ENCODE measurements at places on chromosomes 2 and 18.
A peak's percentile ranks its signal among the peaks of the same experiment; 100 is the strongest.

DNA sequence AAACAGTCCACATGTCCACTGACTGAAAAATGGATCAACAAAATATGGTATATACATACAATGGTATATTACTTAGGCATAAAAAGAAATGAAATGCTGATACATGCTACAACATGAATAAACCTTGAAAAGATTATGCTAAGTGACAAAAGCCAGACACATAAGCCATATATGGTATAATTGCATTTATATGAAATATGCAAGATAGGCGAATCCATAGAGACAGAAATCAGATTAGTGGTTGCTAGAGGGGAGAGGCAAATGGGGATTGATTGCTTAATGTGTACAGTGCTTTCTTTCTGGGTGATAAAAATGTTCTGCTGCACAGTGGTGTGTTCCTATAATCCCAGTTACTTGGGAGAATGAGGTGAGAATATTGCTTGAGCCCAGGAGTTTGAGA is 171.0 kb downstream of the CYP26B1 start:
- DNase-seq = no peak

DNA sequence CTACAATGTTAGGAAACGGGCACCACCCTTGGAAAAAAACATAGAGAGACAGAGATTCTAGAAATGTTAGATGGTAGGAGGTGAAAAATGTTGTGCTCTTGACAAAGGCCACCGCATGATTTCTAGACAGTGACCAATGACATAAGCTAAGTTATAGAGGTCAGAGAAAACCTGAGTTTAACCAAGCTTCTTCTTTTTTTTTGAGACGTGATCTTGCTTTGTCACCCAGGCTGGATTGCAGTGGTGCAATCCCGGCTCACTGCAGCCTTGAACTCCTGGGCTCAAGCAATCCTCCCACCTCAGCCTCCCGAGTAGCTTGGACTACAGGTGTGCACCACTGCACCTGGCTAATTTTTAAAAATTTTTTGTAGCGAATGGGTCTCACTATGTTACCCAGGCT is 13.0 kb downstream of the FER1L5 start:
- DNase-seq = no peak

DNA sequence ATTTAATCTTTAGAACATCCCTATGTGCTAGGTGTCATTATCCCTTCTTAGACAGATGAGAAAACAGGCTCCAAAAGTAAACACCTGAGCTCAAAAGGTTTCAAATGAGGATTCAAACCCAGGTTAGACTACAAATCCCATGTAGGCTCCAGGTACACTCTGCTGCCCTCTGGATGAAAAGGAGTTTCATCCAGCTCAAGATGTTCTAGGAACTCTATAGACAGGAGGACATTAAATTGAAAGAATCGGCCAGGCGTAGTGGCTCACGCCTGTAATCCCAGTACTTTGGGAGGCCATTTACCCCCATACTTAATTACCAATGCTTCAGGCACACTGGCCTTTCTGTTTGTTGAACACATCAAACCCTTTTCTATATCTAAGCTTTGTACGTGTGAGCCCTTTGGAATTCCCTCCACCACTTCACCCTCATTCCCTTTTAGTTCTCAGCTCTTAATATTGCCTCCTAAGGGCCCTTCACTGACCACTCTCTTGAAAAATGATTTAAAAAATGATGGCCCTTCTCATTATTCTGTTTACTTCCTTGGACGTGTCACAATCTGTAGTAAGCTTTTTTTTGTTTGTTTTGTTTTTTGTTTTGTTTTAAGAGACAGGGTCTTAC is 10.7 kb downstream of the SLC25A12 start:
- DNase-seq = no peak

GRCh38 chr2:195730912-195731311 is 73.9 kb downstream of the SLC39A10 start:
- DNase-seq = no peak

GRCh38 chr18:9557250-9557943 is 57.0 kb downstream of the PPP4R1 start:
- no peak for DNase-seq

- no peak for DNase-seq
Observed at GRCh38 chr18:36974686-36975085, 145.8 kb downstream of the KIAA1328 start.

DNA sequence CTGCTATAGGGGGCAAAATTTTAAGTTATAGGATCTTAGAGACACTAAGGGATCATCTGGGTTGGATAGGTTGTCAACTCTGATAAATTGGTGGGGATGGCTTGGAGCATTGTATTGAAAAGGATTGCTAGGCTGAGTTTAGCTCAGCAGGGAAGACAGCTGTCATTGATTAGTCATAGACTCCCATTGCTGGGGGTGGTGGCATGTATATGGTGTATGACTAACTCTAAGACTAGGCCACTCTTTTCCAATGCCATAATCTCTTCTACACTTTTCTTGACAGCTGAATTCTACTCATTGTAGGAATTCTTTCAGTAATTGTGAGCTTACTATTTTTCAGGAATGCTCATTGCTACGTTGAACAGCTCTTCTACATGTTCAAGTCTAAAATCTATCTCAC is 81.3 kb upstream of the PELI1 start:
- DNase-seq = no peak

GRCh38 chr2:148899638-148900318 is 24.8 kb downstream of the KIF5C start:
- DNase-seq = no peak

- DNase-seq = no peak
Observed at GRCh38 chr2:30613001-30613400, 166.0 kb downstream of the LCLAT1 start.

- DNase-seq = no peak
Observed at GRCh38 chr2:159230145-159230877, 56.2 kb downstream of the WDSUB1 start.

GRCh38 chr2:10452312-10452711 is 4.2 kb upstream of the ODC1 start:
- DNase-seq = no peak

DNA sequence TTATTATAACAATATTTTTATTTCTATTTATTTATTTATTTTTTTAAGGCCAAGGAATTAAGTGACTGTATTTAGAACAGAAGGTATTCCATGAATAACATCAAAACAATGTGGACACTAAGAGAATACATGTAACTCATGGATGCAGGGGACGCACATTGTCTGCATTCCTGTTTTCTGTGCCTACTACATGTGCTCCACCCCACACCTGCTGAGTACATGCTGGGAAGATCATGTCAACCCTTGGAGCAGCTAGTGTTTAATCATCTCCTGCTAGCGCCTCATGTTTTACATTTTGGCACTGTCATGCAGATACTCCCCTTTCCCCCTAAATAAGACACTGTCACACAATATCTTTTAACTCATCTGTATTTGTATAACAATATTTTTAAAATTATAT is 29.3 kb downstream of the DPYSL5 start:
- no peak for DNase-seq

DNA sequence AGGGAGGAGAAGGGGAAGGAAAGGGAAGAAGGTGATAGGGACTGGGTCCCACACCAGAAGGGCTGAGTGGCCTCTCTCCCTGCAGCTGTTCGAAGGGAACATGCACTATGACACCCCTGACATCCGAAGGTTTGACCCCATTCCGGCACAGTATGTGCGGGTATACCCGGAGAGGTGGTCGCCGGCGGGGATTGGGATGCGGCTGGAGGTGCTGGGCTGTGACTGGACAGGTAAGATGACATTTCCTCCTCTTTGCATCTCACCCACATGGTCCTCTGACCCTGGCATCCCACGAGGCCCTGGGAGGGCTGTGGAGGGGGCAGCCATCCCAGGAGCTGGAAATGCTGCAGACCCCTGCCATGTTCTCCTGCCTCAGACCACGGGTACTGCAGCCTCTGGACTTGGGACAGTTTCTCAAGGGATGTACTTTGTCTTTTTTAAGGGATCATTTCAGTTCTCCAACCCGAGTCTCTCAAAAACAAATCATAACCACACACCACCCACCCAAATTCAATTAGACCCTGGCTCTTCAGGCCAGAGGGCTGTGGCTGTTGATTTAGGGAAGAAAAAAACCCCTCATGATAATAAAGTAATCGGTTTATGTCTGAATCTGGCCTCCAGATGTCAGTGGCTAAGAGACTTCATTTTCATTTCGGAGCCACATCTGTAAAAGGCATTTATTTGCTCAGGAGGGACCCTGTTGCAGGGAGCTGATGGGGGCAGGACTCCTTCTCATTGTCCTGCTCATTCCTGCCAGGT is 63.5 kb downstream of the NRP2 start:
- DNase-seq = no peak

- DNase-seq = peak; percentile 69
Observed at GRCh38 chr2:113175736-113176695, 2.2 kb downstream of the PSD4 start.

- DNase-seq = no peak
Observed at GRCh38 chr18:80009661-80010550, 21.5 kb upstream of the TXNL4A start.

GRCh38 chr2:8572712-8573233 is 109.1 kb upstream of the ID2 start:
- no peak for DNase-seq

DNA sequence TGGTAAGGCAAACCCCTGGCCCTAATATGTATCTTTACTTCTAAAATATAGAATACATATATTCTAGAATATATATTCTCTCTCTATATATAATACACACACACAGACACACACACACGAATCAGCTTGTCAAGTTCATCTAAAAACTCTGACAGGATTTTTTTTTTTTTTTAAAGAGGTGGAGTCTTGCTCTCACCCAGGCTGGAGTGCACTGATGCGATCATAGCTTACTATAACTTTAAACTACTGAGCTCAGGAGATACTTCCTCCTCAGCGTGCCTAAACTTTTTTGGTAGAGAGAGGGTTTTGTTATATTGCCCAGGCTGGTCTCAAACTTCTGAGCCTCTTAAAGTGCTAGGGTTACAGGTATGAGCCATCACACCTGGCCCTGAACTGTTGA is 45.2 kb downstream of the DOK1 start:
- DNase-seq = no peak

GRCh38 chr2:3666613-3666975 is 8.6 kb downstream of the ALLC start:
- DNase-seq = no peak

- DNase-seq = no peak
Observed at GRCh38 chr2:72745679-72746368, 80.0 kb downstream of the EXOC6B start.

- no peak for DNase-seq
Observed at GRCh38 chr2:164974221-164974620, 18.9 kb upstream of the SLC38A11 start.

- no peak for DNase-seq
Observed at GRCh38 chr2:29113027-29113686, 2.1 kb upstream of the CLIP4 start.

DNA sequence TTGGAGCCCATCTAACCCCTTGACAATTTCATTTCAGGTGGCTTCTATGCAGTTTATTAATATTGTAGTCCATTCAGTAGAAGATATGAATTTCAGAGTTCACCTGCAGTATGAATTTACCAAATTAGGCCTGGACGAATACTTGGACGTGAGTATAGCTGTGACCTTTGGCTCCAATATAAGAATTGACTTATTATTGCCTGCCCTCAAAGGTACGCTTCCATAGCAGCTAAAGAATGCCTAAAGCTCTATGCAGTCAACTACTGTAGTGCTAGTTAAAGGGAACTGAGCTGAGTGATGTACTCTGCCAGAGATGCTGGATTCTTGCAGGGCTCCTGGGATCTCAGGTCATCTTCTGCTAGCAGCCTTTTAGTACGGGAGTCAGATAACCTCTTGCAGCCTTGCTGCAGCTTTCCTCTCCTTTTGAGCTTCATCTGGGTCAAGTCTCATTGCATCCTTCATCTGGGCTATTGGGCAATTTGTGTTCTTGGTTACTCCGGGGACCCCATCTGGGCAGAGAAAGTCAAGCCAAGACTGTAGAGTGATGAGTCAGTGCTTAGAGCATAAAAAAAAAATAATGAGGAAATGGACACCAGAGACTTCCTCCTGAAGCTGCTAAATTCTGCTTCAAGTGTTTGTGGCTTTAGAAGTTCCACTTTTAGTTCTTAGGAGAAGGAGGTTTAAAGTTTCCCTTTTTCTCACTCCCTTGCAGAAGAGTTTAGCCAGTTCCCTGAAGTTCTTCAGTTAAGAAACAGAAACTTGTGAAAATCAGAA is 105.6 kb downstream of the PRPF40A start:
- no peak for DNase-seq

- no peak for DNase-seq
Observed at GRCh38 chr18:42131066-42131929, 176.3 kb downstream of the PIK3C3 start.

DNA sequence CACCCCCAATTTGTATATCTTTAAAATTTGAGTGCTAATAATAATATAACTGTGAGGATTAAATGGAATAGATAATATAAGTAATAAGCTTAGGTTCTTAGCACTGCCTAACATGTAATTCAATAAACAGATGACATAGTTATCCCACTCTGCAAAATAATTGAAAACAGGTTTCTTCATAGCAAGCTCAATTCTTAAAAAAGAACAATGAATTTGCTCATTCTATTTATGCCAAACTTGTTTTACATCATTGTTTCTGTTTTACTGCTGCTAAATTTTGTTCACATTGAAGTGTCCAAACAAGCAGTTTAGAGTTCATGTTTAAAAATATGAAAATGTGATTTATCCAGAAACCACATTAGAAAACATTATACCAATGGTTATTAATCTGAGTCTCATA is 217.0 kb downstream of the MBD5 start:
- DNase-seq = no peak

- no peak for DNase-seq
Observed at GRCh38 chr2:129192117-129192516, 787.3 kb upstream of the RAB6C start.

GRCh38 chr2:12733846-12734245 is 17.1 kb downstream of the TRIB2 start:
- no peak for DNase-seq

DNA sequence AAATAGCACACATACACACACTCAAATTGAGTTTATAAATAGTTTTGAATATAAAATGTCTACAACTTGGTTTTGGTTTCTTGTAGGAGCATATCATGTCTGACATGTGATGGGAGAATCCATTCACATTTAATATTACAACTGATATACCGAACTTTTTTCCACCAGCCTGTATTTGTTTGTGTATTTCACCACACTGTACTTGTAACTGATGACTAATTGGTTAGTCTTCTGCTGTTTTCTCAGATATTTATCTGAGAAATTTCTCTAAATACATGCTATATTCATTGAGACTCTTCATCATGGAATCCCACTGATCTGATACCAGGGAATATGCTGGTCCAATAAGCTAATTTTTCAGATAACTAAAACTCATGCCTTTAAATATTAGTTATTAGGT is 56.3 kb upstream of the UBXN4 start:
- no peak for DNase-seq

DNA sequence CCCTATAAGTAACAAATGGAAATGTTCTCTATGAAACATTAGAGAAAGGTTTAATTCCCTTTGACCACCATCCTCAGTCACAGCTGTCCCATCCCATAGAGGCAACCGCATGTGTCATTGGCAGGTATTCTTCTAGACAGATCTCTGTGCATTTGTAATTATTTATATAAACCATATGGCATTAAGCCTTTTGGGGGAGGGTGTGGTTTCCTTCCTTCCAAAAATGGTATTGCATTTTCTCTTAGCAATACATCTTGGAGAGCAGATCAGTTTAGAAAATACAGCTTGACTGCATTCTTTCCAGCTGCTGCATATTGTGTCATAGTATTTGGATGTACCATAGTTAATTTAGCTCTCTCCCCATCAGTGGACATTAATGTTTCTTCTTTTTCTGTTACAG is 57.7 kb downstream of the LCLAT1 start:
- DNase-seq = no peak
